Stimulated activated CD4-positive, alpha-beta T cell treated with anti-CD3 and anti-CD28 coated beads, Interleukin-4, amount 100 ng/mL, for 4 hours (primary cell): ENCODE measurements at places on chromosomes 4 and X.

DNA sequence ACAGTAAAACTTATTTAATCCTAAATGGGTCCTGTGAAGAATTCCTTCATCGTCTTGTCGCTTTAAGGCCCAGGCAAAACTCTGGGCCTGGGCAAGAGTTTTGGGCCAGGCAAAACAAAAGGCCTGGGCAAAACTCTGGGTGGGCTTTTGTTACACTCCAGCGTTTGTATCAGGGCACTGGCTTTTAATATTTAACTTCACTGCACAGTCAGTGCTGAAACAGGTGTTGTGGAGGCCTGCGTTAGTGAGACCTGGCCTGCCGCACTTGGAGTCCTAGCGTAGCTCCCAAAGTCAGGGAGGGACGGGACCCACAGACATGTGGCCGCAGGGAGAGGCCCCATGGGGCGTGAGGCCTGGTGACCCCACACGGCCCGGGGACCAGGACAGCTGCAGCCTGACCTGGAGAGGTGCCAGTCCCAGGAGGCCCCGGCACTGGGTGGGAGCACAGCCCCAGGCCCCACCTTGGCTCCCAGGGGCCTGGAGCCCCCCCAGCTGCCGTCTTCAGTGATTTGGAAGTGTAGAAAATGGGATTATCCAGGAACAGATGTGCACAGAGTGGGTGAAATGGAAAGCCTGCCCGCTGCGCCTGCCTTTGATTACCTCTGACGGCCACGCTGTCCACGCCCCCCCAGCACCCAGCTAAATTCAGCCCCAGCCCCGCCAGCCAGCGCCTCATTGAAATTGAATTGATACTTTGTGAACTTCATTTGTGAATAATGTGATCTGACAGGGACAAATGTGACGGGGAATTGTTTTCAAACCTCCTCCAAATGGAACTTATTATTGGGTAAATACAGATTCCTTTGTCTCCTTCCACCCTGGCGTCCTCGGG is 132.9 kb upstream of the NKX1-1 start:
- DNase-seq = no peak

DNA sequence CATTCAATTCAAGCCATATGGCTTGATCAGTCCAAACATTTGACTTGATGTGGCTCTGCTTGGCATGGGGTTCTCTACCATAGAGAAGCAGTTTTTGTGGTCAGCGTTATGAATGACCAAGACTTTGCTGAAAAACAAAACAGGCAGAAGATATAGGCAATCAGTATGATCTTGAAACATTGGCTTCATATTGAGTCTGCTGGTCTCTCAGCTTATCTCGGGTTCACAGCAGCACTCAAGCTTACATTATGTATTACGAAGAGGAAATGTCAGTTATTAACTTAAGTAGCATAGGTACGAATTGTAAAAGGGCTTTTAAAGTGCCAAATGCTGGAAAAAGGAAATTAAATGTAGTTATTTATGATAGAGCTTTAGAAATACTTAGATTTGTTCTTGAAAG is 99.0 kb downstream of the AFF2 start:
- no peak for DNase-seq

DNA sequence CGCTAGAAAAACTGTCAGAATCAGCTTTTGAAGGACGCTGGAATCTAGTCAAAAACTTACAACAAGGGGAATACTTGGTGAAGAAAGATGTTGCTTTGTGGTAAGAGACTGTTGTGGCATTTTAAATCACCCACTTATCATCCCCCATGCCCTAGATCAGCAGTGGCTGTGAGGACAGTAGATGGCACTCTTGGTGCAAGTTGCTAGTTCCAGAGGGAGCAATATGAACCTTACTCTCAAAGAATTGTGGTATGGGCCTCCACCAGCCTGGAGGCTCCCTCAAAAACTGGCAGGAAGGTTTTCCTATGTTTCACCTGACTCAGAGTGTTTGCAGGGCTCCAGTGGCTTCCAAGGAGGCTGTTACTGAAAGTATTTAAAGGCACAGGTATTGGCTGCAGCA is 37.7 kb upstream of the SLC16A2 start:
- no peak for DNase-seq

DNA sequence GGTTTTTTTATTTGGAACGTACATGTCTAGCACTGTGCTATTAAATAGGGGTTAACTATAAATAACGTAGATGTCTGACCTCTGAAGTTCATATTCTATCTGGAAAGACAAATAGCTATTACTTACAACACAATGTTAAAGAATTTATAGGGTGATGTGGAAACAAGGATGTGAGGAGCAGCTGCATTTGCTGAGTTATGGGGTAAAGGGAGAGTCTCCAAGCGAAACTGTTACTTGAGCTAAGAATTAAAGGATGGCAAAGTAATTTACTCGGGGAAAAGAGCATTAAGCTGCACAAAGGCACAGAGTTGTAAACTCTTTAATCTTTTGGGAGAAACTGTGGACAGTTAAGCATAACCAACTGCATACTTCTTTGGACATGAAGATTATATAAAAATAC is 117.7 kb downstream of the FSTL5 start:
- no peak for DNase-seq

GRCh38 chrX:6464726-6465125 is 70.2 kb downstream of the VCX3A start:
- DNase-seq = no peak

DNA sequence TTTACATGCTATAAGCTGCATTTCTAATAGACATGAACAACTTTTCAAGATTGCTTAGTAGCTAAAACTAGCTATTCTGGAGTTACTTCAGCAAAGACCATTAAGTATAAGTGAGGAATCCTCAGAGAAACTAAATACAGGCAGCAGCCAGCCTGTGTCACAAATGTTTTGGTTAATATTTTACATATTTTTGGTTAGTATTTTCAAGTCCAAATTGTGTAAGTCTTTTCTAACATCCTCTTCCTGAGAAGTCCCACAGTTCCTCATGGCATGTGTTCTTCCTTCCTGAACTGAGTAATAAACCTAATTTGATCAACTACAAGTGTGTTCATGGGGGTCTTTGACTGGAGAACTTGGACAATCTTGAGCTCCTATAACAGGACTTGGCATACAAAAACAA is 42.4 kb upstream of the MCF2 start:
- DNase-seq = no peak

DNA sequence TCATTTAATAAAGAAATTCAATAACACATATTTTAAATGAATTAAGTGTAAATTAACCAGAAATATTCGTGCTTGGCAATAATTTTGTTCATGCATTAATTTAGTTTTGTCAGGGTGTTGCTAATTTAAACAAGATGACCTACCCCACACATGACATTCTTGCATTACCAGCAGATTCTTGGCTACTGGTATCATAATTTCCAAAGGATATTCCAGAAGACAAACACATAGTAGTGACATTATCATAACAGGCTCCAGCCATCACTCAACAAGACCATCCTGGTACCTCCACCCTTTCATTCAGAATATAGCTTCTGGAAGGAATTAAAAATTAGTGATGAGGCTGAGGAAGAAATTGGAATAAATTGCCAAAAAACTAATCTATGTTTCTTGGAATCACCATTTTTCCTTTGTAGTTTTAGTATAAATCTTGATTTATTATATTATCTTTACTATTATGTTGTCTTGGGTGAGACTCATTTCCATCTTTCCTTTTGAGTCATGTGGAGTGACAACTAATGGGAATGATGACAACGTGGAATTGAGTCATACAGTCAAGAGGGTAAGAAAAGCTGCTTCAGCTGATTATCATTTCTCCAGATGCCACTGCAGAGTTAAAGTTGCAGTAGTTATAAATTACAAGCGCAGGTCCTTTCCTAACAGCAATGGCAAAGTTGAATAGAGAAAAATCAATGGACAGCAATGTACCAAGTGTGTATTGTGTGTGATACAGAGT is 30.9 kb upstream of the HHIP start:
- no peak for DNase-seq

DNA sequence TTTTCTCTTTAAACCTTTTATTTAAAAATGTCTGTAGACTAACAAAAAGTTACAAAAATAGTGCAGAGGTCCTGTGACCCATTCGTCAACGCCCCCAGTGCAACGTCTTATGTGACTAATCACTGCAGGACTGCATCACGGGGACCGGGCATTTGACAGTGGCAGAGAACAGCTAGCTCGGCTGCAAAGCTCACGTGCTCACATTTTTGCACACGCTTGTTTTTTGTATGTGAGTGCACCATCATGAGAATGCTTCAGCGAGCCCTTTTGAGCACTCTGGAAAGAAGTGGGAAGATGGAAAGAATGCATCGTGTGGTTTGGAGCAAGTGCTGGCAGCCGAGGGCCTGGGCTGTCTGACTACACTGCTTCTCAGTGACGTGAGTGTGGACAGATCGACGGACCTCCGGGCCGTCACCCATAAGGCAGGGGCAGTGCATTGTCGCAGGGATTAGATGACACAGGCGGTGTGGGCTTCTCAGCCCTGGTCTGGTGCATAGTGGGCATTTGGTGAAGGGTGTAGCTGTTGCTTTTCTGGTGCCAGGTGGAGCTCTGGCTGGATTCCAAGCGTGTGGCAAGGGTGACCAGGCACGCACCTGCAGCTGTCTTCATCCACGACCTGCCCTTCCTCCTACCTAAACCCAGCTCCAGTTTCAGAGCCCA is 17.7 kb downstream of the SPON2 start:
- no peak for DNase-seq

DNA sequence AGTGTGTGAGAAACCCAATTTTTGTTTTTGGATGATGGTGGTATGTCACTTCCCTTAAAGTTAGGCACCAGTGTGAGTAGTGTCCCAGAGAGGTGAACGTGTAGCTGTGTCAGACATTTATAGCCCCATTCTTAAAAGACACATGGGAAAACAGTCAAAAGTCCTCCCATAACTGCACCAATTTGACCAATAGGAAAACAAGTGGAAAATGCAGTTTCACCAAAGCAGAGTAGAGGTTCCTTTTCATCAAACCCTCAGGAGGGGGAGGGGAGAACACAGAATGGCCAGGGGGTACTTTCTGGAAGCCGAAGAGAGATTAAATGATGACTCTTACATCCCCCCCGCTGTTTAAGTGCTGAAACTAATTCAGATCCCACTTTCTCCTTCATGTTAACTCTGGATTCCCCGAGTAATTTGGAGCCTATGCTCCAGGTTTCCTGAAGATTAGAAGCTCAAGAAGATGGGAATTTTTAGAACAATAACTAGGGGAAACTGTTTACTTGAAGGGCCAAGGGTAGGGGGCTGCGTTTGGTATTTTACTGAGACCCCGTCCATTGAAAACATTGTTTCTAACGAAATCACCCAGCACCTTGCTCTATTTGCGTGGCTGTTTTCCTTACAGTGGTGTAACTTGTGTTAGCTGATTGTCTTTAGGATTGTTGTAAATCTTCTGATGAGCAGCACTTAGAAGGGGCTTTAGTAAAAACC is 2.1 kb upstream of the LEF1 start:
- no peak for DNase-seq

GRCh38 chrX:31092476-31092875 is 20.6 kb upstream of the FTHL17 start:
- DNase-seq = no peak

DNA sequence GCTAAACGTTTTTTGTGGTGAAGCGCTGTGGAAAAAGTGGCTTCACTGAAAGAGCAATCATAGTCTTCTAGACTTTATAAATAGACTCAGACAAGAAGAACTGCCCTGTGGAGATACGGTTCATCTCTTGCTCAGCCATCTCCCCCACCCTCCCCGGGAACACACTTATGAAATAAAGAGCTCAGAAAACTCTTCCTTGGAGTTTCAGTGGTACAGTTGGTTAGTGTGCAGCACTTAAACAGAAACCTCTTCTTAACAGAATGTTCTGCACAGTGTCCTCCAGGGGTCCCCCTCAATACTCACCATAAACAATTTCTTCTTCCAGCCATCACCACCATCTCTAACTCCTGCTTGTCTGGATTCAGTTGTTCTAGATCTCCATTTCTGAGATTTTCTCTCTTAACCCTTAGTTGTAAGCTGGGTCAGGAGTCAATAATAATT is 313.0 kb downstream of the ARHGAP10 start:
- no peak for DNase-seq
